ENCODE measurements at places on chromosomes 4 and X.

DNA sequence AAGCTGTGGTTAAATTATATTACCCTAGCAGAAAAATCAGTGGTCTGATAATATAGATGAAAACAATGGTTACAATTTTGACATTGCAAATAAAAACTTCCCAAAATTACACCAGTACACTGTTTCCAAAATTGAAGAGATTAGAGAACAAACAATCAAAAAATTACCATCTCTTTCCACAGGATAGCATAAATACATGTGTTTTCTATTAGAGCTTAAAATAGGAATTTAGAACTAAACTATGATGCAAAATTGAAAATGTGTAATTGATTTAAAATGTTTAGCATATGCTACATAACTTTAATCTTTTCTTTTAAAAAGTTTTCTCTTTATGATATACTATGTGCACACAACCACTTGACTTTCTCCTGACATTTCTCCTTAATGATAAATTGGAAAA, 6.7 kb downstream of the EDNRA start:
- DNase-seq, result no peak

- DNase-seq, result no peak
Measured at GRCh38 chr4:21061902-21062301, 361.6 kb downstream of the PACRGL start.

DNA sequence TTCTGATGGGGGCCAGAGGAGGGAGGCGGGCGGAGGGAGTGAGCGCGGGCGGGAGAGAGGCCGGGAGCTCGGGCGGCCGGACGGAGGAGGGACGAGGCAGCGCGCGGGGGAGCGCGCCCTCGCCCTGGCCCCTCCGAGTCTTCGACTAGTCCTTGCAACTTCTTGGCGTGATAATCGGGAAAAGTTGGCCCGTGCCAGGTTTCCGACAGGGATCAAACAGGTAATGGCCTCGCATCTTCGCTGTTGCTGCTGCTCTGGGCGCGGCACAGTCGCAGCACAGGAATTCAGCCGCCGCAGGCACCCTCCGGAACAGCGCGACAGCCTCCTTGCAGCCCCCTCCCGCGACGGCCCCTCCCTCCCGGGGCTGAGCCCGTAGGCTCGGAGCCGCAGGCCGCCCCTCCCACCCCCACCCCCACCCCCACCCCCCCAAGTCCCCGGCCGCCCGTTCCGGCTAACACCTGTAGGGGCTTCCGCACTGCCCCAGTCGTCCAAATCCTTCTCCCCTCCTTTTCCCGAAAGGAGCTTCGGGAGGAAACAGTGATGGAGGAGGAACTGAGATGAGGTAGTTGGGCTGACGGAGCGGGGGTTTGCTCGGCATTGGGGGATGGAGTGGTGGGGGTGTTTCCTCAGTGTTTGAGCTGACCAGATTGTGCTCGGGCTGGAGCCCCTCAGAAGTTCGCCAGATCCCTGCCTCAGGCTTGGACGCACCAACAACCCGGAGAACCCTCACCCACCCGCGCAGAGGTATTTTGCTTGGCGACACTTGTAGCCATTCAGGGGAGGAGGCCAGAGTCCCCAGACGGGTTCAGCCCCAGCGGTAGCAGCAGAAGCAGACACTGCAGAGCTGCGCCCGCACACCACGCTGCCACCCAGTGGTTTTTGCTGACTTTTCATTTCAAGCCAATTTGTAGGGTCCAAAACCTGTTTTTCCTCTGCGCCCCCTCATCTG, at the start of gene FGF13:
Gene FGF13, minus strand, starts transcription at position 319 of the 949 bp plus-strand sequence. CDS start 714 bp downstream, outside the sequence.
- no peak for DNase-seq

- no peak for DNase-seq
Measured at GRCh38 chr4:185800266-185800945, 11.6 kb downstream of the SORBS2 start.
